ENCODE measurements at places on chromosomes 2 and 18.

DNA sequence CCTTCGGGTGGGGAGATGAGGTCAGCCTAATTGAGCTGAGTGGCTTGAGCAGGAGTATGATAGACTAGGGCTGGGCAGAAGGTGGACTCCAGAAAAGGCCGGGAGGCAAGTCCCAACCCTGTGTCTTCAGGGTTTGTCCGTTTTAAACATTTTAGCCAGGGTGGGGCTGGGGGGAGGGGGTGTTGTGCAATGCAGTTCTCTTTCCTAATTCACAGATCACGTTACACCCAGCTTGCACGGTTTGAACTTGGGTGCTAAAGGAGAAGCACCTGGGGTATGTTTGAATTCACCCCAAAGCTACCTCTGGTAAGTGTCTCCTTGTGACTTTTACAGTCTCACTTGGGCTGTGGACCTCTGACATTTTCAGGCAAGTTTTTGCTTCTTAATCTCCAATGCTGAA, 233.3 kb downstream of the AGAP1 start:
- no peak for DNase-seq

- no peak for DNase-seq
Measured at GRCh38 chr2:218015586-218016521, 13.1 kb upstream of the TNS1 start.

- no peak for DNase-seq
Measured at GRCh38 chr2:237297421-237298150, 116.4 kb downstream of the COL6A3 start.

DNA sequence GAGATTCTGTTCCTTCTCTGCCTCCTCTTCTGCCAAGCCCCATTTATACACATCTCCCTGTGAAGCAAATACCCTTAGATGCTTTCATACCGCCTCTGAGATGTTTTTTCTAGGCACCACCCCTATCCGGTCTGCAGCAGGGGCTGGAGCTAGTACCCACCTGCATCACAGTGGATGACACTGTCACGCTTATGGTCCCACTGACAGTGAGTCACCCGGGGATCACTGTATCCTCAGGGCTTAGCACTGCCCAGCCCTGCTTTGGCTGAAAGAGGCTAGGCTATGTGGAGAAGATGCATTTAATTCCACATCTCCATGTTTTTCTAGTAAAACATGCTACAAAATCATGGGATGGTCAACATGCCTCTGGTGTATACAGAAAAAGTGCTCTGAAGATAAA, 9.9 kb downstream of the FABP1 start:
- DNase-seq = no peak

GRCh38 chr18:54263904-54264336, 5.4 kb upstream of the POLI start:
- no peak for DNase-seq

GRCh38 chr2:72952961-72953360, 35.6 kb downstream of the EMX1 start:
- DNase-seq = no peak

DNA sequence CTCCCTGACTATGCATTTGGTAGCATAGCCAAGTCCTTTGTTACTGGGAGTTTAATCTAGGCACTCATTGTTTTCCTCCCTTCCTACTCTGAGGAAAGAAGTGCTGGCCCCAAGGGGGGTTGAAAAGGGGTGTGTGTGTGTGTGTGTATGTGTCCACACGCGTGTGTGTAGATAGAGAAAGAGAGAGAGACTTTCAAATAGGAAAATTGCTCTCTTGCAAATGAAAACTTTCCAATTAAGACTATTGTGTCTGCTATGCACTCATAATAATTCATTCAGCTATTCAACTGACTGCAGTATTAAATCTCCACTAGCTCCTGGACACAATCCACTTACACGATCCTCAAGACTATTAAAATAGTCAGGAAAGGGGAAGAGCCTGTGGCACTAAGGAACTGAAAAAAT, 92.9 kb upstream of the CSRNP3 start:
- DNase-seq = no peak

DNA sequence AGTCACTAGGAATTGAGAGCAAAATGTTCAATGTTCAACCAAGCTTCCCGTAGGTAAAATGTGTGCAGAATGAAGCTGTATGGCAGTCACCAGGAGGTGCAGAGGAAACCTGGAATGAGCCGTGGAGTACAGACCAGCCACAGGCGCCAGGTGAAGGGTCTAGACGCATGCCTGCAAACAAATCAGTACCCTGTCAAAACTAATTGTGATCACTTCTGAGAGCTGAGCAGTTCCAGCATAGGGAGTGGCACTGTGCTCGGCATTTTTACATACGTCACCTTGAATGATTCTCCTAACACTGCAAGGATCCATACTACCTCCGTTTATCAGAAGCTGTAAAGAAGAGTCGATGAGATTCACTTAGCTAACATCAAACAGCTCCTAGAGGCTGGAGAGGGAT, 346.1 kb upstream of the ID2 start:
- no peak for DNase-seq

DNA sequence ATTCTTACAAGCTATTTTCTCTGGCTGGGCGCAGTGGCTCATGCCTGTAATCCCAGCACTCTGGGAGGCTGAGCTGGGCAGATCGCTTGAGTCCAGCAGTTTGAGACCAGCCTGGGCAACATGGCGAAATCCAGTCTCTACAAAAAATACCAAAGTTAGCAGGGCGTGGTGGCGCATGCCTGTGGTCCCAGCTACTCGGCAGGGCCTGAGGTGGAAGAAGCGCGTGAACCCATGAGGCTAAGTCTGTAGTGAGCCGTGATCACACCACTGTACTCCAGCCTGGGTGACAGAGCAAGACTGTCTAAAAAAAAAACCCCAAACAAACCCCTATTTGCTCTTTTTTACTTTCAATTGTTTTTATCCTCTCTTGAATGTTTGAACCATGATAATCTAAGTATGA, 37.0 kb downstream of the PPP4R1 start:
- DNase-seq = no peak

Data from common myeloid progenitor, CD34-positive (primary cell).